ENCODE measurements at places on chromosomes 7 and 10. TPM values are rescaled to one million over a fixed set of nuclear protein-coding genes. Genes with fewer than 3 reads are reported as not detected.
A peak's percentile ranks its signal among the peaks of the same experiment; 100 is the strongest.

GRCh38 chr7:44287488-44288380 lies 37.7 kb downstream of the CAMK2B start:
- DNase-seq: no peak

DNA sequence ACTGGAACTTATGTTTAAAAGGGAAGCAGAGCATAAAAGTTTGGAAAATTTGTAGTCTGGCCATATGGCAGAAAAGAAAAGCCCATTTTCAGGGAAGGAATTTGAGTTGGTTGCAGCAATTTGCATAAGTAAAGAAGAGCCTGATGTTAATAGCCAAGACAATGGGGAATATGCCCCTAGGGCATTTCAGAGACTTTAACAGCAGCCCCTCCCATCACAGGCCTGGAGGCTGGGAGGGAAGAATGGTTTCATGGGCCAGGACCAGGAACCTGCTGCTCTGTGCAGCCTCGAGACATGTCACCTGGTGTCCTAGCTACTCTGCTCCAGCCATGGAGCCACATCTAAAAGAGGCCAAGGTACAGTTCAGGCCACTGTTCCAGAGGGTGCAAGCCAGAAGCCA lies 35.3 kb downstream of the HTR7 start:
- DNase-seq: no peak

- DNase-seq: peak; percentile 73
These were observed 8.1 kb downstream of the PRKRIP1 start for GRCh38 chr7:102404005-102404861.

- DNase-seq: no peak
These were observed 133.8 kb upstream of the CCDC6 start for GRCh38 chr10:60040014-60040662.

GRCh38 chr7:89029864-89030263 lies 234.3 kb upstream of the TEX47 start:
- DNase-seq: no peak

DNA sequence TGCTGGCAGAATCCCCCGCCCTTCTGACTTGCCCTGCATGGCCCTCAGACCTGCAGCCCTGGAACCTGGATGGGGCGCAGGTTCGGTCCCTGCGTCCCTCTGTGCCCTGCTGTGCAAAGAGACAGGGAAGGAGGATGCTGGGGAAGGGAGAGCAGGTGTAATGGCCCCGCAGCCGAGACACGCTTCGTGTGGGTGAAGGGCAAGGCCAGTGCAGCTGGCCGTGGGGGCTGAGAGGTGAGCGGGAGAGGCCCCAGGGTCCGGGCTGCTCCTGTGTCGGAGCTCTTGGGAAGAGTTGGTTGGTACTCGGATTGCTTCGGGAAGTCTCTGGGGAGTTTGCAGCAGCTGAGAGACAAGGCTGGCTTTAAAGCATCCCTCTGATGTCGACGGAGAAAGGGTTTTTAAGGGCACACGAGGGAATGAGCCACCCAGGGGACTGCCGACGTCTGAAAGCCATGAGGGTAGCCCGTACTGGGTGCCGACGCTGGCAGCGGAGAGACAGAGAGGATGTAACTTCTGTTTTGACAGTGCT lies 6.5 kb downstream of the ELFN1 start:
- DNase-seq: no peak

- no peak for DNase-seq
These were observed 31.0 kb downstream of the MKI67 start for GRCh38 chr10:128095027-128095752.

DNA sequence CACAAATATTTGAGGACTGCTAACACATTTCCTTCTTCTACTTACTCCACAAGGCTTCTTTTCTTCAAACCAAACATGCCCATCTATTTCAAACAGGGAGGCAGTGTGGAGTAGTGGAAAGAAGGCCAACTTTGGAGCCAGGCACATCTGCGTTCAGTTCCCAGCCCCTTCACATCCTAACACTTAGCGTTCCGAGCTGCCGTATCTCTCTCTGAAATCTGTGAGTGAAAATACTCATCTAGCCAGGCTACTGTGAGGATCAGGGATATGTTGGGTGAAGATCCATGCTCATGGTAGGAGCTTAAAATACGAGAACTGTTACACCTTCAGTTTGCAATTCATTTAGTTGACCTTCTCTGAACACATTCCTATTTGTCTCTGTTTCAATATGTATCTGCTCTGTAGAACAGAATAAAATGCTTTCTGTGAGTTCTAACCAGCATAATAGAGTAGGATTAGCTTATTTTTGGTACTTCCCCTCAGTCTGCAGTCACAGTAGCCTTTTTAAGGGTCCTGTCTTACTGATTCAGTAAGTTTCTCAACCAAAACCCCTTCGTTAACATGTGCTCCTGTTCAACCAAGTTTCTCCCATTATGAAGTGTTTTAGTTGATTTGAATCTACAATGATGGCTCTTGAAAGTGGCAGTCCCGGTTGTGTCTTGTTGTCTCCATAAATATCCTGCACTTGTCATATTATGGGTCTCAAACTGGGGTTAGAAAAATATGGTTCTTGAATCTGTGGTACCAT lies 3.3 kb upstream of the MEST start:
- DNase-seq: no peak

DNA sequence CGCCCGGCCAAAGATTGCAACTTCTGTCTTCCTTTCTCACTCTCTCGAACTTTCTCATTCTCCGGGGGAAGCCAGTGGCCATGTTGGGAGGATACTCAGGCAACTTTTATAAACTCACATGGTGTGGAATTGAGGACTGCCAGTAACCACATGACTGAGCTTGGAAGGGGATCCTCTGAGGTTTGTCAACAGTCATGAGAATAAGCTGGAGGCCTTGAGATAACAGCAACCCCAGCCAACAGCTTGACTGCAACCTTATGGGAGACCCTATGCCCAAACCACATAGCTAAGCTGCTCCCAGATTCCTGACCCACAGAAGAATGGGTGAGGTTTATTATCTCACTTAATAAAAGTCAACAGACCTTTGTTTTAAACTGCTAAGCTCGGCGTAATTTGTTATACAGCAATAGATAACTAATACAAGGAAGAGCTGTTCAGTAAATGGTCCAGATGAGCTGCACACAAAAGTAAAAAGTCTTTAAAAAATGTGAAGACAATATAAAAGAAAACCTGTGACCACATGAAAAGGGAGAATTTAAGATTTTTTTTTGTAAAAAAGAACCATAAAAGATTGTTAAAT lies 9.6 kb downstream of the SYPL1 start:
- no peak for DNase-seq

- no peak for DNase-seq
These were observed 432.5 kb upstream of the PCDH15 start for GRCh38 chr10:55233505-55233904.

- DNase-seq: no peak
These were observed 13.4 kb upstream of the SH2D4B start for GRCh38 chr10:80524190-80524909.

GRCh38 chr7:104328970-104329825 lies 795 bp downstream of the LHFPL3 start:
- DNase-seq: no peak

The ARHGEF35 gene
- 2.8 TPM for polyA plus RNA-seq

The CPN1 gene
- polyA plus RNA-seq: not detected

The PMPCB gene
- polyA plus RNA-seq: 76.9 TPM

The GLI3 gene
- polyA plus RNA-seq: not detected

The AOC1 gene
- polyA plus RNA-seq: not detected

The SPDYE6 gene
- not detected for polyA plus RNA-seq

The BAIAP2L1 gene
- 2.1 TPM for polyA plus RNA-seq

The CCDC126 gene
- polyA plus RNA-seq: 15.0 TPM

The MPP7 gene
- 6.3 TPM for polyA plus RNA-seq
